ENCODE measurements at places on chromosomes 13 and 19. TPM values are rescaled to one million over a fixed set of nuclear protein-coding genes. Genes with fewer than 3 reads are reported as not detected.

DNA sequence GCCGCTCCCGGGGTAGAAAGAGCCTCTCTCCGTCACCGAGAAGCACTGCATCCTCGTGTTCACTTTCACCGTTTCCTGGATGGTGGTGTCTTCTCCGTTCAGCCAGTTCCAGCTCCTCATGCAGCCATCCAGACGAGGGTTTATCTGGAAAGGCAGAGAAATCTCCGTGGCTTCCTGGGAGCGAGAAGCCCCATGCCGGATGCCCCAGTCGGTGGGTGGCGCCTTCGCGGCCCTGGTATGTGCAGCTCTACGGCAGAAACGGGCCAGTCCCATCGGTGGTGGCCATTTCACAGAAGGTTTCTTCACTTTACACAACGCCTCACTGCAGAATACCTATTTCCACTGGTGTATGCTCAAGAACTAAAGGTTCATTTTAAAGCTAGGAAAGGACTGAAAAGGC, 36.9 kb downstream of the GAS6 start:
- DNase-seq: no peak

DNA sequence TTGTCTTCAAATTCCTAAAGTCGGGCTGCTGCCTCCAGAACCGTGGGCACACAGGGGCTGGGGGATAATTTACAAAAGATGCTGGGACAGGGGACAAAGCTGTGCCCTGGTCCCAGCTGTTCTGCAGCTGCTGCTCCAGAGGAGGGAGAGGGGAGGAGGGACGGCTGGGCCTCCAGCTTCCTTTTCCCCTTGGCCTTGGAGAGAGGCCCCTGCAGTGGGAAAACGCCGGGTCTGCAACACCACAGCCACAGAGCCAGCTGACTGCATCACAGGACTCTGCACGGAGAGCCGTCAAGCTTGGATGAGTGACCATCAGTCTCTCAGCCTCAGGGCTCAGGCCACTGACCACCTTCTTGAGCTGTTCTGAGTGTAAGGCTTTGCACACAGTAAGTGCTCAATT, 6.1 kb downstream of the DOCK6 start:
- no peak for DNase-seq

GRCh38 chr19:7542556-7543348, 7.2 kb downstream of the PNPLA6 start:
- DNase-seq: no peak

DNA sequence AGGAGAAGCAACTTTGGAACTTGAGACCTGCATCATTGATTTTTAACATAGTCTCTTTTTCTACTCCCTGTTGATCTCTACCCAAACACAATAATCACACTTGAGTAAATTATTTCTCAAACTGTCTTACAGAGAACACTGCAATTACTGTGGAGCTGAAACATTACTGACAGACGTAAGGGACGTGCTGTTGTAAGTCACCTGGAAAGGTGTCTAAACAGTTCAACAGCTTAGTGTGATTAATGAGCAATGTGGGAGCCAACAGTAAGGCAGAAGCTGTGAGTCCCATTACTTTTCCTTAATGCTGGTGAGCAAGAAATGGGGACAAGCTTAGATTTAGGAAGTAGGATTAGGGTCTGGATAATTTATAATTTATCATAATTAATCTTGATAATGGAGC, 265.7 kb downstream of the DLEU7 start:
- no peak for DNase-seq

DNA sequence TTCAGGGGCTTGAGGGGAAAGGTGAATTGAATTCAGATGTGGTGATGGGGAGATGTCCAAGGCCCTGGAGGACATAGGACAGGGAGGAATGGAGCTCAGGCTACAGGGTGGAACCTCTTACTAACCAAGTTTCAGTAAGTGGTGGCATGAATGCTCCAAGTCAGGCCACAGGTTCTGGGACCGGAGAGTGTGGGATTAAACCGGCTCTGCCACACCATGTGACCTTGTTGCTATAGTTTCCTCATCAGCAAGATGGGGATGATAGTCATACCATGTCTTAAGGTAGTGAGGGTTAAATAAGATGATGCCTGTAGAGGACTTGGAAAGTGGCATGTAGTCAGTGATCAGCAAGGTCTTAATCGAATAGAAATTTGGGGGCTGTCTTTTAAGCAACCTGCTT, 16.3 kb downstream of the GPR183 start:
- DNase-seq: no peak

GRCh38 chr13:75430436-75431209, 51.3 kb downstream of the TBC1D4 start:
- DNase-seq: no peak

DNA sequence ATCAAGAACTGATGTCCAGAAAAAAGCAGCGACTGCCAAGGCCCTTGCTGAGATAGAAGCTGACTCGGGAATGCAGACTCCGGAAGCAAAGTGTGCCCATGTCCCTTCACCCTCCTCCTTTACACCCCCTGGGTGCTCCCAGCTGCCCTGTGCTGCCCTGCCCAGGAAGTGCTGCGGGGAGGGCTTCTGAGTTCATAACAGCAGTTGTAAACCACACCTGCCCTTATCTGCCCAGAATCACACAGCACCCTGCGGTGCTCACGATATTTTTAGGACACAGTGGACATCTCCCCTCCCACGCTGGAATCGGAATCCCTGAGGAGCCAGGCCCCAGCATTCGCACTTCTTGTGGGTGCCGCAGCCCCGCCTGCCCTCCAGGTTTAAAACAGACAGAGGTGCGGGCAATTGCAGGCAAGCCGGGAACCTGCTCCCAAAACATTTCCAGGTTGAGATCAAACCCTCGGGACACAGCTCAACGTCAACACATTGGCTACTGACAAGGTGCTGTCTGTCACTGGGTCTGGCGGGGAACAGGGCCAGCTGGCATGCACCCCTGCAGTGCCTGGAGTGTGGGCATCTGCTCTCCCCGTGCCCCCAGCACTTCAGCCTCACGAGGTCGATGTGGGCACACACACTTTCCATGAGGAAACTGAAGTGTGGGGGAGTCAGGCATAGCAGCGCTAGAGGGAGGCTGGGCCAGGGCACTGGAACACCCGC, 36.8 kb downstream of the RAB20 start:
- peak; percentile 46 for DNase-seq

Gene KLK4
- total RNA-seq: not detected

Gene IL17D
- total RNA-seq: not detected

Gene CHAMP1
- 31.9 TPM for total RNA-seq

Gene GJB2
- 5.6 TPM for total RNA-seq
